Esophagus squamous epithelium (tissue), 5 donors: ENCODE measurements at places on chromosomes 2 and 18.

GRCh38 chr2:209253544-209253943 lies 170.3 kb upstream of the MAP2 start:
- no peak for DNase-seq

DNA sequence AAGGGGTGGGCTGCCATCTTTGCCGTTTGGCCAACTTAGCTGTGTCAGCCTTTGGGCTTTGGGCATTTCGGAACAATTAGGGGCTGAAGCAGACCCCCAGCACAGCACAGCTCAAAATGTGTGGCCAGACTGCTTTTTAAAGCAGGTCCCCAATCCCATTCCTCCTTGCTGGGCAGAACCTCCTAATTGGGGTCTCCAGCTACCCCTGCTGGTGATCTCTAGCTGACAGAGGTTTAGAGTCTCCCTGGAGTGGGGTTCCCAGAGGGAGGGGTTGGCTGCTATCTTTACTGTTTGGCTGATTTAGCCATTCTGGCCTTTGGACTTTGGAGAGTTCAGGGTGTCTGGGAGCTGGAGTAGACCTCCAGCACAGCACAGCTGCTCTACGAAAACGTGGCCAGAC lies 71.5 kb upstream of the LHCGR start:
- no peak for DNase-seq

DNA sequence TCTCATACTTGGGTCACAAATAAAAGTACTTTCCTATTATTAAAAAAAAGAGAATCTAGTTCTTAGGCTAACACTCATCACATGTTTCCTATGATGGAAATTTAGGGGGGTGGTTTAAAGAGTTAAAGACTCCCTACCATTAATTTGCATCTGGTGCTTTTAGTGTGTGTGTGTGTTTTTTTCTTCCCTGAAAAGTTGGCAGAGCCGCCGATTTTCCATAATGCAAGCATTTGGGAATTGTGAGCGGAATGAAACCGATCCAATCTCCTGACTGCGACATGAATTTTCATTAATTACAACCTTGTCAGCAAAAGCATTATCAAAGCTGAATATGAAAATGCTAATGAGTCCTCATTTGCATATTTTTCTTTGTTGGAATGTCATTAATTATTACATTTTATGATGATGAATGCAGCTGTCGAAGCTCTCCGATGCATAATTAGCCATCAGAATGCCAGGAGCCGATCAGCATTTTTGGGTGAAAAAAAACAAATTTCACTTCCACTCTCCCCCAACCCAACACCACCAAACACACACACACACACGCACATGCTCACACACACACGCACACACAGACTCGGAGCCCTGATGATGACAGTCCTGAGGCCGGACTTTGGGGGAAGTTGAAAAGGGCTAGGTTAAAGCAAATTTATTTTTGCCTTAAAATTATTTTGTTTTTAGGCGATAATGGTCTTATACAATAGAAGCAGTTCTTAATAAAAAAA lies 165.4 kb downstream of the TCF4 start:
- no peak for DNase-seq

DNA sequence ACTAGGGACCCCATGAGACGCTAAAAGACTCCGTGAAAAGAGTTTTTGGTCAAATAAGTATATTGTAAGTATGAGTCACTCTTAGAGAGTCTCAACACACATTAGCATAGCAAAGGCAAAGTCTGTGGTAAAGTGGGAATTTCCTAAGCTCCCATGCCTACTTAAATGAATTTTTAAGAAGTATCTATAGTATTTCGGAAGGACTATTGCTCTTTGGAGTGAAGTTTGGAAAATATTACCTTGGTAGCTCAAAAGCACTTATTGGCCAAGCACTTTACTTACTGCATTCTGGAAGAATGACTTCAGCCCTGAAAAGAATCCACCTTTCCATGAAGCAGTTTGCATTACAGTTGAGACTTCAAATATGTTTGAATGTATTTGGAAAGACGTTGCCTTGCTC lies 57.1 kb downstream of the CAVIN2 start:
- no peak for DNase-seq

DNA sequence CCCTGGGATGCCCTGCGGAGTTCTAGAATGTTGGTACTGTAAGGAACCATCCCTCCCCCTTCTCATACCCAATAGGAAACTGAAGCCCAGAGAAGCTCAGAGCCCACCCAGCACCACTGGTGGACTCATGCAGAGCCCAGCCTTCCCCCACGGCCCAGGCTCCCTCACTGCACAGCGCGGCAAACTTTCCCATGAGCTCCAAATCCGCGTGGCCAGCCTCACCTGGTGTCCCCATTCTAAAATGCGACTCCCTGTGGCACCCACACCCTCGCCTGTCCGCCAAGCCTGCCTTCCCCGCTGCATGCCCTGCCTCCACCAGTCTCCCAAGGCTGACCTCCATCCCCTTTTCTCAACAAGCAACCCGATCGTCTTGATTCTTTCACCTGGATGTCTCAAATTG lies 51.1 kb downstream of the PTGR3 start:
- no peak for DNase-seq

GRCh38 chr18:10086458-10087210 lies 172.8 kb downstream of the VAPA start:
- no peak for DNase-seq

DNA sequence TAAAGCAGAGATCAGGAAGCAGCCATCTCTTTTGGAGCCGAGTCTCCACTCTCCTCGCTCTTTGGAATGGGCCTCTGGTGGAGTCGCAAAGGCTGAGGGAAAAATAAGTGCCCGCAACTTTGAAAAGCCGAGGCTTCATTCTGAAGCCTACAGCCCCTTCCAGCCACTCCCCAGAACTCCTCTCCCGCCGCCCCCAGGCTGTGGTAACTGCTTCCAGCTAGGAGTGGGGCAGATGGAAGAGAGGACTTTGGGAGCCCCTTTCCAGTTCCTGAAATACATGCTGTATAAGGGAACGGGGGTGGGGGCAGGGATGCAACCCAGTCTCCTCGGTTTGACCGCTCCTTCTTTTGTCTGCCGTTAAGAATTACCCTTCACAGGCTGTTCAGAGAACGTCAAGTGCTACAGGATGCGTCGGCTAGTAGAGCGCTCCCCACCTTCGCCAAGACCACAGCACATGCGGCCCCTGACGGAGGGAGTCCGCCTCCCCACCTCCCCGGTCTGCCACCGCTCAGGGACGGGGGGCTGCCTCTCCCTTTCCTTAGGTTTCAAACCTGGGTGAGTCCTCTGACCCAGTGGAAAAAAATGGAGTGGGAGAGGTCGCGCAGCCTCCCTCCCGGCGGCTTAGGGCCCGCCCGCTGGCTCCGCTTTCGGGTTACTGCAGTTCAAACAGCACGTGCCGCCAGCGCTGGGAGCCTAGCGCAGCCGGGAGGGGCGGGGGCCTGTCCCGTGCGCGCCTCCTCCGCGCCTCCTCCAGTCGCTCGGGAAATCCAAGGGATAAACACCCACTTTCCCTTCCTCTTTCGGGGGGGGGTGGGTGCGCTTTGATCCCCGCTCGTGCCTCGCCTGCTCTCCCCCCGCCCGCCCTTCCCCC lies 4.9 kb downstream of the CYP26B1 start:
- no peak for DNase-seq

- no peak for DNase-seq
These were observed 69.6 kb upstream of the COL5A2 start for GRCh38 chr2:189249171-189249570.

DNA sequence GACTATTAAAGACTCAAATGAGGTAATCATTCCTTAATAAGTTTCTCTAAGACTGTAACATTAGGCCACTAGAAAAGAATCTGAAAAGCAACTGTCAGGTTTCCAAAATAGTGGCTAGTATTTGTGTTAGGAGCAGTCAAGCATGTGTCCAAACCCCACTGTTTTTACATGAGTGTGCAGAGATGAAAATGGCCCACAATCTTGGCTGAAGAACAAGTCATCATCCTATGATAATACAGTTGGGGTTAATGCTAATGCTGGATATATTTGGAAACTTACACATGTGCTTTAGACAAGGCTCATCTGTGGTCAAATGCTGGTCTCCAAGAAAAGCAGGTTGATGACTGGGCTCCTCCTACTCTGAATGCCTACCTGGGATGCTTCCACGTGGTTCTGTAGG lies 73.6 kb downstream of the MAIP1 start:
- no peak for DNase-seq

- no peak for DNase-seq
These were observed 691.4 kb upstream of the FSHR start for GRCh38 chr2:49845671-49846070.

DNA sequence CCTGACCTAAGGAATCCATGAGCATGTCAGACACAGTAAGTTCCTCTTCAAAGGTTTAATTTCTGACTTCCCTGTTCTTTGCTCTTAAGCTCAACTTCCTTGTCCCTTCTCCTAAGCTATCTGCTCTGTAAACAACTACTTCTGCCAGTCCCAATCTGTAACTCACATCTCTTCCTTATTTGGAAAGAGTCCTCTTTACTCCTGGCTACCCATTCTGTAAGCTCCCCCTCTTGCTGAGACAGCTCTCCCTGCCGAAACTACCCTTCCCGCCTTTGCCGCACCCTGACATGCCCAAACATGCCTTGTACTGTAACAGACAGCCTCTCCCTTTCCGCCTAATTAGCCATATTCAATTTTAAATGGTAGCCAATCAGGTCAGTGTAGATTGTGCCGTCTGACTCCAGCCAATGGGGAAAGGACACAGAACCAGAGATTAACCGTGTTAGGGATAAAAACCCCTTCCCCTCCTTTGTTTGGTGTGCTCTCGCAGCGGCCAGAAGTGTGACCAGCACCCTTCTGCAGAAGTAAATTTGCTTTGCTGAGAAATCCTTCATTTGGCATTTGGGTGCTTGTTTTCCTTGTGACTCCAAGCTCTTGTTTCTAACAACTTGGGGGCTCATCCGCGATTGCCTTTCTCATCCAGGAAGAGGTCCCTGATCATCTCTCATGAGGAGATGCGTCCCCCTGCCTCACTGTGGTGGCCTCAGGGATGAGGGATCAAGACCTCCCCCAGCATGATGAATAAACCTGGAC lies 49.0 kb downstream of the PIAS2 start:
- DNase-seq: no peak

GRCh38 chr2:233039212-233039845 lies 6.9 kb downstream of the NEU2 start:
- no peak for DNase-seq

DNA sequence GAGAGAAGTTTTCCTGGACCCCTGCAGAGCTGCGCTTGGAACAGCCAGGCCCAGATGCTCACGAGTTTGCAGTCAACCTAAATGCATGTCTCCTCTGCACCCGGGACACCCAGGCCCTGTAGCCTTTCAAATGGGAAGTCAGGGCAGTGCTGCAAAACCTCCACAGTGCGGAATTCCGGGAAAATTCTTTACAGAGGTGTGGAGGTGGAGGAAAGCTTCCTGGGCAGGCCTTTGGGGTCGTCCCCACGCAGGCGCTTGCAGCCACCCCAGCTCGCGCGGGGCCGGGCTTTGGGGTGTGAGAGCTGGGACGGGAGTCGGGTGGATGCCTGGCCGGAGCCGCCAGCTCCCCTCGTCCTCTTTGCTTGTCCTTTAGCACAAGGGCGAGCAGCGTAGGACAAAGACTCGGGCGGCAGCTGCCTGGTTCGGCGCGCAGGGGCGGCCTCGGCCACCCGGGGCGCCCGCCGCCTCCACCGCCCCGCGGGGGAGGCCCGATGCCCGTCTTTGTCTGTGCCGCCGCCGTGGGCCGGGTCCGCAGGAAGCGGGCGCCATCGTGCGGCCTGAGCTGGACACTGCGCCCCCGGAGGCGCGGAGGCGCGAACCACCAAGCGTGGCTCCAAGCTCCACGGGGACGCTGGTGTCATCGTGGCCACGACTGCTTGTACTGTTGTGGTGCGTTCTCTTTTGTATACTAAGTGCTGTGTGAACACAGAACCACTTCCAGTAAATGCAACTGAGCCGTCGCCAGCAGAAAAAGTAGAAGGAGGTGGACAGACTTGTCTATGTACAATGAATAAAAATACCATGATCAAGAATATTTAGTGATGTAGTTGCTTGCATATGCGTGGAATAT lies 28.2 kb upstream of the BCL11A start:
- DNase-seq: peak; percentile 5

DNA sequence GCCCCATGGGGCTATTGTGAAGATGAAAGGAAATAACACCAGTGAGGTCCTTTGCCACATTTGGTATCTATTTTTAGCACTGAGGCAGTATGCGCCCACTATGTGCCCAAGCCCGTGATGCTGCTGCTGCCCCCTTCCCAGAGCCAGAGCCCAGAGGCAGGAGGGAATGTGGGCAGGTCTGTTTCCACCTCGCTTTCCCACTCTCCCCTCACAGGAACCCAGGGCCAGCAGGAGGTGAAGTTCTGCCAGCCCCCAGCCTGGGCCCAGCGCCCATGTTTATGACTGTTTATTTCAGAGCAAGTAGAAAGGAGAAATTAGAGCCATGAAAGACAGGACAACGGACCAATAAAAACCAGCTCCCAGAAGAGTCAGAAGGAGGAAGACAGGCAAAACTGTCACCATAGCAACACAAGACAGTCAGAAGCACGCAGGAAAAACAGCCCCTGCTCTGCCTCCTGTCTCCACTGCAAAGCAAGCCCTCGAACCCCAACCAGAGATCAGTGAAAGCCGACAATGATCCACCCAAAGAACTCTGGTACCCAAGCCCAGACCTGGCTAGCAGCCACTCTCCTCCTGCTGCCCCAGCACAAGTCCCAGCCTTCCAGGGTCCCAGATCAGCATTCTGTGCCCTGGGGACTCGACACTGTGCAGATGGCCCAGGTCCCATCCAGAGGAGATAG lies 1.4 kb downstream of the CYRIA start:
- no peak for DNase-seq

- no peak for DNase-seq
These were observed 371.5 kb upstream of the SETBP1 start for GRCh38 chr18:44309185-44309584.

DNA sequence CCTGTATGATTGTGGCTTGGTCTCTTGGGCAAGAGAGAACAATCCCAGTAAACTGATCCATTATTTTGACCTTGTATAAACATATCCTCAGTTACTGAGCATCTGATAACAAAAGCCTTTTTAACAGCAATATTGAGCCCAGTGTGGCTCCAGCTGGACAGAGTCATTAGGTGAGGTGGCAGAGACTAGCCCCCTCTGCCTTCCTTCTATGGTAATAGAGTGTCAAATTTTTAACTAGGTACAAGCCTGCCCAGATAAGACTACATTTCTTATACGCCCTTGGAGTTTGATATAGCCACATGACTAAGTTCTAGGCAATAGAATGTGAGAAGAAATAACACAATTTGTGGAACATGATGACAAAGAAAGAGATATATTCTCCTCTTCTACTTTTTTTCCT lies 56.2 kb downstream of the HNMT start:
- no peak for DNase-seq

- DNase-seq: no peak
These were observed 63.3 kb downstream of the BOD1L2 start for GRCh38 chr18:57210107-57210715.

DNA sequence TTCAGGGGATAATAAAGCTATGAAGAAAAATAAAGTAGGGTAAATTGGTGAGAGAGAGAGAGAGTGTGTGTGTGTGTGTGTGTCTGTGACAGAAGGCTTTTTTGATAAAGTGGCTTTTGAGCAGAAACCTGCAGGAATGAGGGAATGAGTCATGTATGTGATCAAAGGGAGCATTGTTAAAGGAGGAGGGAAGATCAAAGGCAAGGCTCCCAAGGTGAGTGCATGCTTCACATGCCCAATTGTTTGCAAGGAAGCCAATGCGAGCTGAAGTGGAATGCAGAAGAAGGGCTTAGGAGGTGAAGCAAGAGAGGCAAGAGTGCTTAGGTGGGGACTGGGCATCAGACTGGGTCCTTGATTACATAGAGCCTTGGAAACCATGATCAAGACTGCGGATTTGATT lies 96.8 kb downstream of the DNAH6 start:
- no peak for DNase-seq
